ENCODE measurements at places on chromosomes 4 and X. TPM values are rescaled to one million over a fixed set of nuclear protein-coding genes. Genes with fewer than 3 reads are reported as not detected.
A peak's percentile ranks its signal among the peaks of the same experiment; 100 is the strongest.

- no peak for DNase-seq
These were observed 308.8 kb downstream of the ZNF674 start for GRCh38 chrX:46236411-46236810.

- DNase-seq, result no peak
These were observed 330.1 kb downstream of the BMPR1B start for GRCh38 chr4:95087657-95088455.

DNA sequence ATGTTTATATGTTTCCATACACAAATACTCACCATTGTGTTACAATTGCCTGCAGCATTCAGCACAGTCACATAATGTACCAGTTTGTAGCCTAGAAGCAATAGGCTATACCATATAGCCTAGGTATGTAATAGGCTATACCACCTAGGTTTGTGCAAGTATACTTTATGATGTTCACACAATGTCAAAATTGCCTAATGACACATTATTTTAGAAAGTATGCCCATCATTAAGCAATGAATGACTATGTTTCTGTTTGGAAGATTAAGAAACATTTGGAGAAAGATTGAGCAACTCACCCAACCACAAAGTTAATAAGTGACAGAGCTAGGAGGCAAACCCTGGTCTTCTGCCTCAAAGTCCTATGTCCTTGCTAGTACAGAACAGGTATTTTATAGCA, 96.8 kb upstream of the GRIA3 start:
- DNase-seq, result no peak

DNA sequence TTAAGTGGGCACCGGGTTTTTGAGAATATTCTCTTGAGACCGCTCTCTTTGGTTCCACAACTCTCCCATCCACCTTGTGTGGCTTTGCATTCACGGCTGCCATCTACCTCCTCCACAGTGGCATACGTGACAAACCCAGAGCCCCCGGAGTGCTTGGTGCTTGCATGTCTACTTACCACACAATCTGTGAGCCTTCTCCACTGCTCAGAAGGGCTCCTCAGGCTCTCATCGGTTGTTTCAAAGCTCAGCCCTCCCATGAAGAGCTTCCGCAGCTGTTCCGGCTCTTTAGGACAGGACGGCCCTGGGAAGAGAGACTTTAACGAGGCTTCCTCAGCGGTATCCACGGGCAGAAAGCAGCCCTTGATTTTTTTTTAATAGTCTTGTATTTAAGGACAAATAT, 167.6 kb upstream of the ANK2 start:
- no peak for DNase-seq

DNA sequence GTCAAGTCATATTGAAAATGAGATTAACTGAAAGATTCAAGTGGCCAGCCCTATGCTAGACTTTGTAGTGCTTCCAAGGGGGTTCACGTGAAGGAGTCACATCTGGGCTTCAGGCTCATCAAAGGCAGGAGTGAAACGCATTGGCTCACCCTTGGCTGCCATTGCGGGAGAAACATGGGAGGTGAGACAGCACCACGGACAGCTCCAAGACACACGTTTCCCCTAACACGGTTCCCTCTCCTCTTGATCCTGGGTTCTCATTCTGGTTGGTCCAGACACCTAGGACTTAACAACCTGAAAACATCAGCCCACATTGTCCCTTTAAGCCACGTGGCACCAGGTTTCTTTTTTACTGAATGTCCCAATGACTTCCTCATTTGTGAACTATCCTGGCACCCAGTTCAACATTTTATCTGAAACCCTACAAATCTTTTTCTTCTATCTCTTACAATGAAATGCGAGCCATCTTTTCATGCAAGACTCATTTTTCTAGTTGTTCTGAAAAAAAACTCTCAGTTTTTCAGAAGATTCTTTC, 279.0 kb upstream of the VCX3A start:
- DNase-seq, result no peak

- peak; percentile 8 for DNase-seq
These were observed 19.7 kb downstream of the SPIN3 start for GRCh38 chrX:56975611-56976010.

GRCh38 chr4:77145842-77146185, 11.2 kb upstream of the CCNG2 start:
- no peak for DNase-seq

DNA sequence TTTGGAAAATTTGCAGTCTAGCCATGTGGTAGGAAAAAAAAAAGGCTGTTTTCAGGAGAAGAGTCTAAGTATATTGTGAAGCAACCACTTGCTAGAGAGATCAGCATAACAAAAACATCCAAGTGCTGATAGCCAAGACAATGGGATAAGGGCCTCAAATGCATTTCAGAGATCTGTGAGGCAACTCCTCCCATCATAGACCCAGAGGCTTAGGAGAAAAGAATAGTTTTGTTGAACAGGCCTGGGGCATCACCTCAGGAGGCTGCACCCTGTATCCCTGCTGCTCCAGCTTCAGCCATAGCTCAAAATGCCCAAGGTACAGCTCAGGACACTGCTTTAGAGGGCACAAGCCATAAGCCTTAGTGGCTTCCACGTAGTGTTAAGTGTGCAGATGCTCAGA, 13.6 kb upstream of the GPR174 start:
- DNase-seq, result no peak

DNA sequence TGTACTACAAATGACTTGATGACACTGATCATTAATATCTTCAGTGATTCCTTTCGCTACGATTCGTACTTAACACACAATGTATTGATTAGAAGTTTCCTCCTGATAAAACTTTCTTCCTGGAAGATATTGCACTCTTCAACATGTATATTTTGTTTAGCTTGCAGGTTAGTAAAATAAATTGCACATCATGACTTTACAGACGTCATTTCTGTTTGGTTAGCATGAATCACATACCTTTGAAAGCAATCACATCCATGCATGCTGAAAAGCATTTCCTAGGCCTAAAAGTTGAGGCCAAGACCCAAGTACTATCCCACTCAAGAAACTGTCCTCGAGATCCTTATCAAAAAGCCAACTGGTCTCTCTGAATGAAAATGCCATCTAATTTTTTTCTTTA, 1841.0 kb upstream of the PCDH7 start:
- no peak for DNase-seq

The CFP gene
- total RNA-seq, result 1.4 TPM

DNA sequence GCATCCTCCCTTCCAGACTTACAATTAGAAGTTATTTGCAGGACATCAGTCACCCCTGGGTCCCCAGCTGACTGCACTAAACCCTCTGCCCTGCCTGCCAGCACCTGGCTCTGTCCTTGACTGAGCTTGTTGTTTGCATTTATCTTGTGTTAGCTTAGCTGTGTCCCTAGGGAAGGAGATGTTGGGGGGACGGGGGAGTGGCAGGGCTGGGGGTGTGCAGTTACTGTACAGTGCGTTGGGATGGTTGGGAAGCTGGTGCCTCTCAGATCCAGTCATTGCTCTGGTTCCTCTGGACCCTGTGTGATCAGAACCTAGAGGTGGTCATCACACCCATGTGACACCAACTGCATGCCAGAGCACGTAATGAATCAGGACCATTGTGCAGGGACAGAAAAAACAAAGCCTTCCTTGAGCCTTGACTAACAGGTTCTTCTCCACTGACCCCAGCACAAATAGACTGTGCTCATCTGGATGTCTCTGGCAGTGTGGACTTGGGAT, 32.7 kb upstream of the PROM1 start:
- no peak for DNase-seq

DNA sequence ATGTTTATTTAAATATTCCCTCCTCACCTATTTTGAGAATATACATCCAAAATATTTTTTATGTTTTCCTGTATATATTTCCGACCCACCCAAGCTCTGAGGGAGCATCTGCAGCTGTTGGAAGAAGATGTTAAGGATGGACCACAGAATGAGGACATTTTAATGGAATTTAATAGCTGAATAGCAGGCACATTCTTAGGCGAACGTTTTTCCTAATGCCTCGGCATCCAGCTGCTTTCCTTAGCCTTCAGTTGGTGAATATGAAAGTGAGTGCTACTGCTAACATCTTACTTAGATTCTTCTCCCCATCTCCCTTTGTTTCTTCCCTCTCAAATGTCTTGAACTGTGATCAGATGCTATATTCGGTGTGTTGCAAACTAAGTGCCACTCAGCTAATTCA, 158.0 kb upstream of the CTSO start:
- DNase-seq, result no peak

The RASGEF1B gene
- 40.9 TPM for total RNA-seq

The FAT4 gene
- 83.7 TPM for total RNA-seq

The CCNB3 gene
- 0.82 TPM for total RNA-seq

The BANK1 gene
- total RNA-seq, result 0.54 TPM

GRCh38 chr4:152155070-152155469, 380.8 kb downstream of the FBXW7 start:
- no peak for DNase-seq

- DNase-seq, result no peak
These were observed 28.1 kb downstream of the THOC2 start for GRCh38 chrX:123704781-123705180.

The EFHC2 gene
- 3.4 TPM for total RNA-seq

DNA sequence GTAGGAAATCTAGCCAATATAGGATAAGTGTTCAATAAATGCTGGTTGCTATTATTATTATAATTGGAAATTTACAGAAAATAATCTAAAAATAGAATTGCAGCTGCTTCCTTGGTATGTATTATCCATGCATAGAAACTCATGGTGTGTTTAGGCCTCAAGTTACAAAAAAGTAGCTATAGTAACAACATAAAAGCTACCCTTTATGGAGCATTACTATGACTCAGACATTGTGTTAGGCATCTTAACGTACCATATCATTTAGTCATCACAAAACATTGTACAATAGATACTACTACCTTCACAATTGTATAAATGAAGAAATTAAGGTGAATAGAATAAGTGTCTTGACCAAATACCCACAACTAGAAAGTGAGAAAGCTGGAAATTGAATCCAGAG, 126.9 kb upstream of the NRK start:
- DNase-seq, result no peak

The ARFIP1 gene
- 32.2 TPM for total RNA-seq

DNA sequence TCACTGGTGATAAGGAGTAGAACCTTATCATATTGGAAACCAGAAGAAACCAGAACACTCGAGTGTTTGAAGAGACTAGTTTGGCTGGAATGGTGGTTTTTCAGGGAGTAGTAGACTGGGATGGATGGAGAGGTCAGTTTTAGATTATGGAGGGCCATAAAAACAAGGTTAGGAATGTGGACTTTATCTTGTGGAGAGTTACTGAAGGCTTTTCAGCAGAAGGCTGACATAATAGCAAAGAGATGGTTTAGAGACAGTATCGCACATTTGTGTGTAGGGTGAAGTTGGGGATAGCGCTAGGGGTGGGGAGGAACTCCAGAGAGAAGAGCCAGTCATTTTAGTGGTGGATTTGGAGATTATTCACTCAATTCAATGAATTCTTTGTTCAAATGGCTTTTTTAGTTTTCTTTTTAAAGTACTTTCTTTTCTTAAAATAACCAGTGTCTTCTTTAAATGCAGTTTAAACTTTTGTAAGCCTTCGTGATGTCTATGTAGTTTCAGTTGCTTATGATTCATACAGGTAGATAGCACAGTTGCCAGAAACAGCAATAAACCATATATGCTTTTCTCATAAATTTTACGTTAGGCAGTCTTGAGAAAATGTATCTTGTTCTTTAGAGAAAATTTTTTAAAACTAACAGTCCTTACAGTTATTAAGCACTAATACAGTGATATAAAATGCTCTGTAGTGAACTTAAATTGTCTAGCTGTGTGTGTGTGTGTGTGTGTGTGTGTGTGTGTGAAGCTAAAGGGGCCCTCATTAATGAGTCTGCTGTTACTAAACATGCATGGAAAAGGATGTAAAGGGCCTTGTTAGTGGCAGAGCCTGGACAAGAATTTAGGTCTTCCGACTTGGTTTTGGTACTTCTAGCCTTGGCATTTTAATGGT, 3.8 kb downstream of the ARHGAP10 start:
- DNase-seq, result no peak

The ETDB gene
- total RNA-seq, result not detected

The GPC3 gene
- total RNA-seq, result 13.8 TPM

DNA sequence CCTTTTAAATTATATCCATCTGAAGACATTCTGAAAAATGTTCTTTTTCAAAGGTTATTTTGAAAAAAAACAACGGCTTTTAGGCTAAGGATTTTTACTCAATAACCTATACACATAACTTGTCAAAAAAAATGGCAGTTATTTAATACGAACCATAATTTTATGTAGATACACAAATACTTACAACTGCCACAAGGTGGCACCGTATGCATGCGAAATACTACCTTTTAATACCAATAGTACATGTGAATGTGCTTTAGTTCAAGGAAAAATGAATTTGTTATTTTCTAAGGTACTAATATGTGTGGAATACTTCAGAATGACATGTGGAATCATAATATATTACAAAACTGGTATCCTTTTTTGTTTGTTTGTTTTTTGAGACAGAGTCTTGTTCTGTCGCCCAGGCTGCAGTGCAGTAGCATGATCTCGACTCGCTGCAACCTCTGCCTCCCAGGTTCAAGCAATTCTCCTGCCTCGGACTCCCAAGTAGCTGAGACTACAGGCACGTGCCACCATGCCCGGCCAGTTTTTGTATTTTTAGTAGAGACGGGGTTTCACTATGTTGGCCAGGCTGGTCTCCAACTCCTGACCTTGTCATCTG, 4.6 kb upstream of the MAD2L1 start:
- DNase-seq, result peak; percentile 43

DNA sequence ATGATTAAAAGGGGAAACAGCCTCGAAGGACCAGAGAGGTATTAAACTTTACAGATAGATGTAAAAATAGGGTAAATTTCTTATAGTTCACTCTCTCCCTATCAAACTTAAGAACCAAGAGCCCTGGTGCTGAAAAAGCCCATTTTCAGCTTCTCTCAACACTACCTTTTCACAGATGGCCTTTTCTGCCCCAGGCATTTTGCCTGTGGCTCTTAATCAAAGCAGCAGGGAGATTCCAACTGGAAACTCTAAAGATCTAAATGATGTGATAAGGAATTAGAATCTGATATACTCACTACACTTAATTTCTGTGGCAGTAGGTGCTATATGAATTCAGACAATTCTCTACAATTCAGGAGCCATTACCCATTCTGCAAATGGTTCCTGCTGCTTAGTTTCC, 60.0 kb downstream of the AMMECR1 start:
- no peak for DNase-seq

DNA sequence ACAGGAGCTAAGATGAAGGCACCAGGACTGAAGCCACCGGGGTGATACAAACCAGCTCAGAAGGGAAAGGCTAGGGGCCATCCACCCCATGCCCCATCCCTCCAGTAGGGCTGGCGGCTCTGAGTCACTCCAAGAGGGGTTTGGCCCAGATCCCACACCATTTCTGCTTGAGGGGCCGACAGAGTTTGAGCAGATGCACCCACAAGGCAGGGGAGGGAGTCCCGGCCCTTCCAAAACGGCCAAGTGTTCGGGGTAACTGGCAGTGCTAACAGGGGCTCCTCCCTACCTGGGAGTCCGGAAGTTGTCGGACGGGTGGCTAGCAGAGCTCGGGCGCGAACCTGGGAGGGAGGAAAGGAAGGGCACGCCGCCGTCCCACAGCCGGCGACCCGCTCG, 412 bp downstream of the SLC10A3 start:
- no peak for DNase-seq

The LRRC66 gene
- 1.8 TPM for total RNA-seq

The SPATA4 gene
- total RNA-seq, result 0.09 TPM

The NUDT10 gene
- 22.7 TPM for total RNA-seq
